ENCODE measurements at places on chromosomes 13 and 19.

GRCh38 chr13:58933475-58933874, 1230.3 kb downstream of the DIAPH3 start:
- DNase-seq, result no peak

GRCh38 chr19:56732976-56733375, 61.4 kb upstream of the ZNF835 start:
- DNase-seq, result no peak

- DNase-seq, result no peak
Observed at GRCh38 chr13:112391746-112392145, 15.6 kb downstream of the SPACA7 start.

DNA sequence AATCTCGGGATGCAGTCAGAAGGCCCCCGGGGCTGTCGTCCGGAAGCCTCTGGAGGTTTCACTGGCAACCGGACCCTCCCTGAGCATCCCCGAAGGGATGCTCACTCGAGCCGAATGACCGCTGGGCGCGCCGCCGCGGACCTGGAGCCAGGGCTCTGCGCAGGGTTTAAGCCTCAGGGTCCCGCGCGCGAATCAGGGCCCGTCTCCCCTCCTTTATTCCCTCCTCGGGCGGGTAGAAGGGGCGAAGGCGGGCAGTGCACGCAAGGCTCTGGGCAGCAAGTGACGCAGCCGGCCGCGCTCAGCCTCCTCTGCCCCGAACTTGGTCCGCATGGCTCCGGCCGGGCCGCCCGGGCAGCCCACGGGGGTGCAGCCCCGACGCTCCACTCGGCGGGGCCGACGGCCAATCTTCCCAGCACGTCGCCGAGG, 572 bp downstream of the SHISA2 start:
- DNase-seq, result no peak

DNA sequence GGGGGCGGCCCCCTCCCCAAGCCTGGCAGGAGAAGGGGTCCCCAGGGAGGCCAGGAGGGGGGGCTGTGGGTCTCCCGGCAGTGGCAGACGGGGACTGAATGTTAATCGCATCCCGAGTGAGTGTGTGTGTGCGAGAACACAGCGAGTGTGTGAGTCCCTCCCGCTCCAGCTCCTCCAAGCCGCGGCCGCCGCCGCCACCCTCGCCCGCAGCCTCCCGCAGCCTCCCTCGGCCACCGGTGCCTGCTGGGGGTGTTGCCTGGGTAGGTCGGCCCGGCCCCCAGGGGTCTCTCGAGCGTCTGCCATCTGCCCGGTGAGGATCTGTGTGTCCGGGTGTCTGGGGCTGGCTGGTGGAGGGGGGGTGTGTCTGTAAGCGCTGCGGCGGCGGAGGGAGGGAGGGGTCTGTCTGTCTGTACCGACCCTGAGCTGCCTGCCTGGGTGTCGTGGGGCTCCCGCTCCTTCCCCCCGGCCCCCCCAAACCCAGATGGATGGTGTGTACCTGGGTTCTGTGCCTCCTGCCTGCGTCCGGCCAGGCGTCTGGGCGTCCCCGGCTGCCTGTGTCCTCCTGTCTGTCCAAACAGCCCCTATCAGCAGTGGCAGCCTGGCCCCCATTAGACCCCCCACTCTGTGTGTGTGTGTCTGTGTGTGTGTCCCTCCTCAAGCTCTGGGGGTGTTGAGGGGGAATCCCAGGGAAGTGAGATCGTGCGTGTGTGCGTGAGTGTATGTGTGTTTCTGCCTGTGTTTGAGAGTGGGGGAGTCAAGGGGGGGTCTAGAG, at the start of gene GRIN2D:
Gene GRIN2D, plus strand, starts transcription at position 110 of the 772 bp plus-strand sequence. CDS start 4,725 bp downstream, outside the sequence.
- no peak for DNase-seq

- DNase-seq, result no peak
Observed at GRCh38 chr13:95033890-95034289, 267.4 kb downstream of the ABCC4 start.

DNA sequence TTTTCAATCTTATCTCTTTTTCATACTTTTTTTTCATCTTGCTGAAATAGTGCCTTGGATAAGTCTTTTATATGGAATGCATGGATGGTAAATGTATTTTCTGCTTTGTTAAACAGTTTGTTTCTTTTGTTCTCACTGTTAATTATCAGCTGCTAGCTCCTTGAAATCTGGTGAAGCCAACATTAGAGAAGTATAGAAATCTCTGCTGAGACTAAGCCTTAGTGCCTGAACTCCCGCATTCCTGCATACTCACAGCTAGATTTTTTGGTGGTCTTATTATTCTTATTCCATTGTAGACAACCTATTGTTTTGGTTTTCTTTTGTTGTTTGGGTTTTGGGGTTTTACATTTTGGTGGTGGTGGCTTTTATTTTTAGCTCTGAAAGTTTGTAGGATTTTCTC, 48.4 kb downstream of the DNAJC15 start:
- DNase-seq, result no peak

DNA sequence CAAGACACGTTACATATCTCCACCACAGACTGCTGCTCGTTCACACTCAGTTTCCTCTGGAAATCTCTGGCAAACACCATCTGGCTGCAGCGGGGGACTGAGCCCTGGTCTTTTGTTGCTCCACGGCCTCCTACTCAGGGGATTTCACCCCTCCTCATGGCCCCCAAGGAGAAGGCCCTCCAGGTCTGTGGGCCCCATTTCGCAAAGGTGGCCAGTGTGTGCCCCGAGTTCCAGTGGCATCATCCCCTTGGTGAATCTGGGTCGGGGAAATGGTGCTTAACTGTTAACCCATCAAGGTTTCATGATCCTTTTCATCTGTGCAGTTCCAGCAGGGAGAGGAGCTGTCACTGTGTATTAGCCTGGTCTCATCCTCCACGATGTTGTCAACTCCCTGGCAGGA, 235.4 kb upstream of the MAB21L1 start:
- no peak for DNase-seq

GRCh38 chr13:60214213-60215055, 50.7 kb upstream of the DIAPH3 start:
- DNase-seq, result no peak

GRCh38 chr19:51830274-51830673, 35.3 kb downstream of the FPR3 start:
- DNase-seq, result no peak

- no peak for DNase-seq
Observed at GRCh38 chr19:36152352-36153091, at the start of gene COX7A1. COX7A1 (minus strand) TSS chr19:36152447; CDS start chr19:36152407, 40 bp downstream.

DNA sequence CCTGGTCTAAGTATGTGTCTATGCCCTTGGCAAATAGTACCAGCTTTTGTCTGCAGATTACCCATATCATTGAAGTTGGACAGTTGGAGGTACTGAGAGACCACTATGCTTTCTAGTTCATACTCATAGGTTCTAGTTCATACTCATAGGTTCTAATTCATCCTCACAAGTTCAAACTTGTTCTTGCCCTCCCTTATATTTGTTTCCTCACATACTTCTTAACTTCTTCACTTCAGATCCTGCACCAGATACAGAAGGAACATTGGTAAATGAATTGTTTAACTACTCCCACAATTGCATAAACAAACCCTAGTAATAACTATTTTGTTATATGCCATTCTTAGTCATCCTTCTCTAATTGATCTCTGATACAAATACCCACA, 172.2 kb downstream of the SLITRK1 start:
- DNase-seq, result no peak
